Stimulated activated CD4-positive, alpha-beta T cell treated with anti-CD3 and anti-CD28 coated beads, Interleukin-12 subunit alpha, Interleukin-12 subunit beta, amount 100 ng/mL, for 48 hours (primary cell): ENCODE measurements at places on chromosomes 6 and 20.

DNA sequence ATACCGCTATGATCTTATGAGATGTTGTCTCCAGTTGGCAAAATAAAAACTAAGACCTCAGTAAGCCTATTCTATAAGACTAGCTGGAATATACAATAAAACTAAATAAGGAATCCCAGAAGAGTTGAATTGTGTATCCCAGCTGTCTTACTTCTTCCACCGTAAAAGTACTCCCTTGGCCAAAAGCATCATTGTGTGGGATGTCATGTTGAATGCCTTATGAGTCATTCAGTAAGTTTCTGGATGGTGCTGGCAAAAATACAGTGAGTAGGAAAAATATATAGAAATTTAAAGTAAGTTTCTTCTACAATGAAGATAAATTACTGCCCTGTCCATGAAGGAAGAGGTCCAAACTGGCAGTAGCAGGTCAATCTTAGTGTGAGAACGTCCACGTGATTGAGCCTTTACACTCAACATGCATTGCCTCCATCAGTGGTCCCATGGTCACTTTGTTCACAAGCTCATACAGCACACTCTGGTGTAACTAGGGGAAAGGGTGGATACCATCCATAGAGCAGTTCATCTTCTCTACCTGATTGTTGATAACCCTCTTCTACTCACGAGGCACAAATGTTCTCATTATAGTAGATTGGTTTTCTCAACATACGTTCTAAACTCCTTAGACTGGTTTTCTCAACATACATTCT, 13.7 kb upstream of the ZNF318 start:
- no peak for DNase-seq

DNA sequence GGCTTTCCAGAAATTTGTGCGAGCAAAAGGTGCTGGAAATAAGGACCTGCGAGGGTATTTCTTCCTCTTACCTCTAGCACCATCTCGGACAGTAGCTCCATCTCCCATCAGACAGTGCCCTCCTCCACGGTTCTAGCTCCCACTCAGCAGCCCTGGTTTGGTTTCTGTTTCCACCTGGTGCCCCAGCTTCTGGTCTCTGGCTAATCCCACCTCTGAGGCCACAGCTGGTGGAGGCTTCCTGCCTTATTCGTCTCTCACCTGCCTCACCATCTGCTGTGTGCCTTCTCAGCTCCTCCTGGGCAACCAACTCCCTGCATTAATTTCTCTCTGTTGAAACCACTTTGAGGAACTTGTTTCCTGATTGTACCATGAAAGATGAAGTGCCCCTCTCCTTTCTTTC, 162.4 kb upstream of the CDYL start:
- DNase-seq, result no peak

DNA sequence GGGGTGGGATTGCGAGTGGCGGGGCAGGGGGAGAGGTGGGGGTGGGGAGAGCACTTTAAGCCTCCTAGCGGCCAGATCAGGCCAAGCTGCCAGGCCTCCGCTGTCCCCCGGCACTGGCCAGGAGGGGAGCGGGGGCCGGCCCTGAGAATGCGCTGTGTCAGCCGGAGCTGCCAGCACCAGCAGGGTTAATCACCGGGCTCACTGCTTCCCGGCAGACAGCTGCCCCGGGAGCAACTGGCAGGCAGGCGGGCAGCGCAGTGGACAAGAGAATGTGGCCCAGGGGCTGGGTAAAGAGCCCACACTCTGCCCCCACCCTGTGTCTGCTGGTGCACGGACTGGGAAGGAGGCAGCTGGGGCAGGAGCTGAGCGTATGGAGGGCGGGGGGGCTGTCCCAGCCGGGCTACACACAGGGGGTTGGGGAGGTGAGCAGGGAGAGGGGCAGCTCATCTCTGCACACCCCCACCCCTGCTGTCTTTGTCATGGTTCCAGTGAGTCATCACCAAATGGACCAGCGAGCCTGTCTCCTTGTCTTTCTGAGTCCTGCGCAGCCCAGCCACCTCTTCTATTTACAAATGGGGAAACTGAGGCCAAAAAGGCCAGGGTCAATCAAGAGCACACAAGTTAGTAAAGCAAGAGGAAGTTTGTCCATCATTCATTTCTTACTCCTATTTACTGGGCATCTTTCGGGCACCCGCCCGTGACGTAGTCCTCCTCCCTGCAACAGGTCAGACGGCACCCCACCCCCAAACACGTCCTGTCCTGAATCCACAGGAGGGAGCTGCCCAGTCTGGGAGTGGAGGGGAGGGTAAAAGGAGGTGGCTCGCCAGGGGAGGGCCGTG, 2.1 kb upstream of the LAMA5 start:
- DNase-seq, result no peak

- DNase-seq, result no peak
Measured at GRCh38 chr6:111119571-111120329, 32.4 kb downstream of the SLC16A10 start.

DNA sequence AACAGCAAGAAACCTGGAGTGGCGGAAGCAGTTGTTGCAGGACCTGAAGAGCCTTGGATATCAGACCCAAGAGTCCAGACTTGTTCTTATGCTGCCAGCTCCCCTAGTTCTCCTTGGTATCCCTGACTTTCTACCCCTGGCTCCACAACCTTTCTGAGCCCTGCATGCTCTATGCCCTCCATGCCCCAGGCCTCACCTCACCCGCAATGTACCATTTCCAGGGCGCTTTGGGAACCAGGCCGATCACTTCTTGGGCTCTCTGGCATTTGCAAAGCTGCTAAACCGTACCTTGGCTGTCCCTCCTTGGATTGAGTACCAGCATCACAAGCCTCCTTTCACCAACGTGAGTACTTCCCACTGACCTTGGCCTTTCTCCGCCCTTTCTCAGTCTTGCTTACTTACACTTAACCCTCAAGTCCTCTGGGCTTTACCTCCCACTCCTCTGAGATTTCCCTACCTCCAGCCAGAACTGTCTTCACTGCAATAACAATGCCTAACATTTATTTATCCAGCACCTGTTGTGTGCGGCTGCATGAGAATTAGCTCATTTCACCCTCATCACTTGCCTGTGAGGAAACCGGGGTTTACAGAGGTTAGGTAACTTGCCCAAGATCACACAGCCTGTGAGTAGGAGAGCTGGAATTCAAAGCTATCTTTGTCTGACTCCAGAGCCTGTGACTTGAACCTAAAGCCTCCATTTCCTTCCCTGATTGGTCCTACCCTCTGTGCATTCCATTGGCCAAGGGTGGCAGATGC, 2.3 kb downstream of the POFUT1 start:
- no peak for DNase-seq

GRCh38 chr6:18515767-18516166, 128.6 kb downstream of the RNF144B start:
- DNase-seq, result no peak

- no peak for DNase-seq
Measured at GRCh38 chr6:136611133-136611532, 60.9 kb upstream of the MAP7 start.

GRCh38 chr6:7723041-7723447, 2.9 kb upstream of the BMP6 start:
- DNase-seq, result peak; percentile 84

- DNase-seq, result no peak
Measured at GRCh38 chr20:60573003-60573680, 614.9 kb downstream of the CDH26 start.
